ENCODE measurements at places on chromosomes 11 and 22. TPM values are rescaled to one million over a fixed set of nuclear protein-coding genes. Genes with fewer than 3 reads are reported as not detected.

The KCNJ1 gene
- not detected for total RNA-seq

The GDPD4 gene
- total RNA-seq: not detected

The TEX54 gene
- total RNA-seq: 1.0 TPM

GRCh38 chr11:121589946-121590537 is 137.3 kb upstream of the SORL1-AS1 start:
- no peak overlapping the region for H3K4me3 ChIP-seq
- DNase-seq: no peak
- no peaks in the 10 kb centered on the region for H3K4me1 ChIP-seq
- no peaks in the 10 kb centered on the region for H3K27me3 ChIP-seq
- H3K36me3 ChIP-seq: no peaks in the 10 kb centered on the region
- H3K27ac ChIP-seq: no peak overlapping the region

GRCh38 chr11:64056213-64056785 is 20.6 kb downstream of the FLRT1 start:
- H3K36me3 ChIP-seq: no peaks in the 10 kb centered on the region
- H3K27me3 ChIP-seq: peaks cover 3% of the 10 kb centered on the region
- peaks cover 33% of the 10 kb centered on the region for H3K4me1 ChIP-seq
- H3K27ac ChIP-seq: peak overlapping the region; percentile 84

DNA sequence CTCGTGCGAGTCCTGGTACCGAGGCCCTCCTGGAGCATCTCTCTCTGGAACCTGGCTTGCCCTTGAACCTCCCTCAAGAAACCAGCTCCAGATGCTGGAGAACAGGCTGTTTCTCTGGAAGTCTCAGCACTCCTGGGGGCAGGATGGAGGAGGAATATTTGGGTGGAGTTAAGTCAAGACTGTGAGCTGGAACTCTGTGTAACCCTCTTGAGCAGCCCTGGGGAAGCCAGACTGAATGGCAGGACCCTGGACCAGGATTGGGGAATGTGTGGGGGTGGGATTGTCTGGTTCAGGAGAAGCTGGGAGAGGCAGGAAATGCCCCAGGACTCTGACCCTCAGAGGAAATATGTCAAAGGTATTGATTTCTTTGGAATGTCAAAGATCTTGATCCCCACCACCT is 7.7 kb downstream of the CREB3L1 start:
- no peaks in the 10 kb centered on the region for H3K36me3 ChIP-seq
- H3K27ac ChIP-seq: no peak overlapping the region
- no peak for DNase-seq
- H3K4me1 ChIP-seq: peaks cover 16% of the 10 kb centered on the region
- no peak overlapping the region for H3K4me3 ChIP-seq
- H3K27me3 ChIP-seq: peaks cover 3% of the 10 kb centered on the region

DNA sequence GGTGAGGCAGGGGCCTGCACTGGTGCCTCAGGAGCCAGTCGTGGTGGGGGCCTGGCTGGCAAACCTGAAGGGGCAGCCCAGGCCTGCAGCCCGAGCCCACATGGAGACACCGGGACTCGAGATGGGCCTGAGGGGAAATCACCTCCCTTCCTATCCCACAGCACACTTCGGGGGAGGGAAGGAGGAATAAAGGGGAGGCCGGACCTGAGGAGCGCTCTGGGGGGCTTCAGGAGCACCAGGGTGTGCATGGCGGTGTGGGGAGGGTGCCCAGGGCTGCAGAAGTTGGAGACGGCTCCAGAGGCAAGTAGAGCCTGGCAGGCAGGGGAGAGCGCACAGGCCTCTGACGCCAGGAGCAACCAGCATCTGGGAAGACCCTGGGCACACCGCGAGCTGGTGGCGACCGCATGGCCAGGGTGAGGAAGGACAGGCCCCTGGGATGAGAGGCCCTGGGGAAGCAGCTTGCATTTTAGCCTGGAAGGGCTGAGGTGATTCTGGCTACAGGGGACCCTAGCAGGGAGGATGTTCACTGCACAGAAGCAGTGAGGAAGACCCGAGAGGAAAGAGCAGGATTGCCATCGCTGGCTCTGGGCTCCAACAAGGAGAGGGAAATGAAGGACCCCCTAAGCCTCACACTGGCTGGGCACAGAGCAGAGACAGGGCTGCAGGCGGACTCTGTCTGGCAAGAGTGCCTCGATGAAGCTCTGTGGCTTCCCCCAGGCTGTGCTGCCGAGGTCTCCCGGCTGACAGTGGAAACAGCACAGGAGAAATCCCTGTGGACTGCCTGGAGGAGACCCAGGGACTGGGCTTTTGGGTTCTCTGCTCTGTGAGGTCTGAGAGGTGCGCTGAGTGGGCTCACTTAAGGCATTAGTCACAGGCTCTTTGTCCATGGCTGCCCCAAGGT is 457.7 kb downstream of the BRD1 start:
- peaks cover 13% of the 10 kb centered on the region for H3K27me3 ChIP-seq
- no peak overlapping the region for H3K27ac ChIP-seq
- DNase-seq: no peak
- no peaks in the 10 kb centered on the region for H3K4me1 ChIP-seq
- H3K4me3 ChIP-seq: no peak overlapping the region
- H3K36me3 ChIP-seq: peaks cover 9% of the 10 kb centered on the region

DNA sequence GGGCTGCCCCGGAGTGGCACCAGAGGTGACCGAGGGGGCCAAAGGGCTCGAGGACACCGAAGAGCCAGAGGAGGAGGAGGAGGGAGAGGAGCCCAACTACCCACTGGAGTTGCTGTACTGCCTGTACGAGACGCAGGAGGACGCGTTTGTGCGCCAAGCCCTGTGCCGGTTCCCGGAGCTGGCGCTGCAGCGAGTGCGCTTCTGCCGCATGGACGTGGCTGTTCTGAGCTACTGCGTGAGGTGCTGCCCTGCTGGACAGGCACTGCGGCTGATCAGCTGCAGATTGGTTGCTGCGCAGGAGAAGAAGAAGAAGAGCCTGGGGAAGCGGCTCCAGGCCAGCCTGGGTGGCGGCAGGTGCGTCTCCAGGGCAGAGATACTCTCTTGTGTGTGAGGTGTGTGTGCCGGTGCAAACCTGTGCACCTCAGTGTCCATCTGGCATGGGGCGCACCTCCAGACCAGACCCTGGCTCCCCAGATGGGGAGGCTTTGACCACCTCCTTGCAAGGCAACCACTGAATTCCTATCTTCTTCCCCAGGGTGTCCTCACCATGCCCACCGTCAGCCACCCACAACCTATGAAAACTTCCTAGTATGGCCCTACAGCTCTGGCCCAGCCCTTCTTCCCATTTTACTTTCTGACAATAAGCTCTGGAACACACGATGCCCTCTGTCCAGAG is 3.4 kb downstream of the NLRP6 start:
- DNase-seq: no peak
- H3K4me1 ChIP-seq: peaks cover 3% of the 10 kb centered on the region
- no peak overlapping the region for H3K4me3 ChIP-seq
- peaks cover 4% of the 10 kb centered on the region for H3K36me3 ChIP-seq
- H3K27ac ChIP-seq: no peak overlapping the region
- peaks cover 22% of the 10 kb centered on the region for H3K27me3 ChIP-seq

DNA sequence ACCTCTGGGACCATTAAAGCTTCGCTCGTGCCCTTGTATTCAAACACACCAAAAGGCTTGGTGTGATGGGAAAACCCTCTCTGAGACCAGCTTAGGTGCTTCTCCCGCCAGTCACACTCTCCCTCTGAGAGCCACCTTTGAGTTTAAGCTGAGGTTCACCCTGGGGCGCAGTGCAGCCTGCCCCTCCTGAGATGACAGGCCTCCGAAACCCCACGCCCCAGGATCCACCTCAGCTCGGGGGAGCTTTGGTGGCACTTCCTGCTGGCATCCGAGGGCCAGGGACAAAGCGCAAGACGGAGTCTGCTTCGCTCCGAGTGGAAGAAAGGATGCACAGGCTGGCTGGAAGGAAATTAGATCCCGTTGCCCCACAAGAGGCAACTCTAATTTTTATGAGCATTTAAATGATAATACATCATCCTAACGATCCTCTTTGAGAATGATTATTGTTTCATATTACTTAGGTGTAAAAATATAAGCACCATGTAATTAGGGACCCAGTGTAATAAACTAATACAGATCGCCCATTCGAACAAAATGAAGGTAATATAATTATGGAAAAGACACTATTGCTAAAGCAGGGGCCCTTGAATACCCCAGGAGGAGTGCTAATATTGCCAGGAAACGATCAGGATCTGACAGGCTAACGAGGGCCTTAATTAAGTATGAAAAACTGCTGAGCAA is 134.7 kb downstream of the CEP164 start:
- DNase-seq: no peak
- H3K27ac ChIP-seq: no peak overlapping the region
- peaks cover 10% of the 10 kb centered on the region for H3K27me3 ChIP-seq

- H3K36me3 ChIP-seq: peaks cover 3% of the 10 kb centered on the region
- no peak overlapping the region for H3K4me3 ChIP-seq
- H3K27ac ChIP-seq: no peak overlapping the region
- no peak for DNase-seq
- H3K27me3 ChIP-seq: peaks cover 3% of the 10 kb centered on the region
These were observed 20.7 kb upstream of the NAV2 start for GRCh38 chr11:19691815-19692500.

- no peak for DNase-seq
- H3K27me3 ChIP-seq: peaks cover 10% of the 10 kb centered on the region
- H3K36me3 ChIP-seq: no peaks in the 10 kb centered on the region
- H3K4me1 ChIP-seq: peaks cover 7% of the 10 kb centered on the region
These were observed 14.8 kb downstream of the IGLL5 start for GRCh38 chr22:22902247-22903001.

DNA sequence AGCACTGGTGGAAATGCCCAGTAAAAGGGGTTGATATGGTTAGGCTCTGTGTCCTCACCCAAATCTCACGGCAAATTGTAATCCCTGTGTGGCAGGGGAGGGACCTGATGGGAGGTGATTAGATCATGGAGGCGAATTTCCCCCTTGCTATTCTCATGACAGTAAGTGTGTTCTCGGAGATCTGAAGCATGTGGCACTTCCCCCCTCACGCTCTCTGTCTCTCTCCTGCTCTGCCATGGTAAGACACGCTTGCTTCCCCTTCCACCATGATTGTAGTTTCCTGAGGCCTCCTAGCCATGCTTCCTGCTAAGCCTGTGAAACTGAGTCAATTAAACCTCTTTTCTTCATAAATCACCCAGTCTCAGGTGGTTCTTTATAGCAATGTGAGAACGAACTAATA is 37.4 kb downstream of the PACSIN2 start:
- H3K36me3 ChIP-seq: no peaks in the 10 kb centered on the region
- DNase-seq: no peak
- peaks cover 4% of the 10 kb centered on the region for H3K27me3 ChIP-seq
- H3K4me3 ChIP-seq: no peak overlapping the region
- peaks cover 15% of the 10 kb centered on the region for H3K4me1 ChIP-seq
- H3K27ac ChIP-seq: no peak overlapping the region

GRCh38 chr11:96465512-96465911 is 75.7 kb downstream of the JRKL start:
- no peak overlapping the region for H3K4me3 ChIP-seq
- no peaks in the 10 kb centered on the region for H3K36me3 ChIP-seq
- DNase-seq: no peak
